ENCODE measurements at places on chromosomes 3 and 15.

GRCh38 chr3:16667633-16668032 is 62.4 kb upstream of the DAZL start:
- no peak for DNase-seq

GRCh38 chr3:132788301-132788671 is 66.1 kb upstream of the NPHP3 start:
- peak; percentile 37 for DNase-seq

- DNase-seq: no peak
Observed at GRCh38 chr3:187852842-187853730, 107.8 kb upstream of the BCL6 start.

GRCh38 chr3:4425707-4426106 is 41.4 kb downstream of the SUMF1 start:
- DNase-seq: no peak
